ENCODE measurements at places on chromosomes 1 and 21. TPM values are rescaled to one million over a fixed set of nuclear protein-coding genes. Genes with fewer than 3 reads are reported as not detected.

The CAMK2N1 gene
- 25.1 TPM for total RNA-seq

The RIMS3 gene
- total RNA-seq = 0.29 TPM

The CLCA2 gene
- not detected for total RNA-seq

The SGIP1 gene
- total RNA-seq = 10.4 TPM

The ELF3 gene
- total RNA-seq = not detected

The NHLH1 gene
- not detected for total RNA-seq

The GPX7 gene
- total RNA-seq = 38.8 TPM

The EVA1B gene
- 539 TPM for total RNA-seq

The RHD gene
- not detected for total RNA-seq

The HES3 gene
- total RNA-seq = not detected

The PCAT6 gene
- total RNA-seq = 0.86 TPM

Data from myometrial cell (primary cell).